ENCODE measurements at places on chromosomes 3 and 15.
A peak's percentile ranks its signal among the peaks of the same experiment; 100 is the strongest.

DNA sequence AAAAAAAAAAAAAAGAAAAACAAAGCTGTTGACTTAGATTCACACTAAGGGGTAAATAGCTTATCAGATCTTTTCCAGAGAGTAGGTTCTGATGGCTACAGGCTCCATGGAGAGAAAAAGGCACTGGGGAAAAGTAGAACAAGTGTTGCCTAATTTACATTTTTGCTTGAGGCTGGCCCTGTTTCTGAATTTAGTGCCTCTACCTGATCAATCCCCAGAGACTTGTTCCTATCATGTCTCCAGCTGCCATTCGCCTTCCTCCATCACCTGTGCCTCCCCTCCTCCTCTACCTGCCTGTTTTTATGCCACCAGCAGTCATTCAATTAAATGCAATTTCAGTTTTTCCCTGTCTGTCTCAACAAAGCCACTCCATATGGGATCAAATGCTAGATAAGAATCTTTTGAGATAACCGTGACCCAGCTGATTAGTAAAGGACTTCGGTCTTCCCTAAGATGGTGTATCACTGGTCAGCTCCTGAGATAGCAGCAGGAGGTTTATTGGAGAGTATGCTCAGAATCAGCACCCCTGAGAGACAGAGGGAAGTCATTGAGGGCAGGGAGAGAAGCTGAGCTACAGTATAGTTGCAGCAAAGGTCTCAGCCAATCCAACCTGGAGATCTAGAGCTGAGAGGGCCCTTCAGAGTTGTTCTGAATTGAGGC is 88.1 kb upstream of the GADL1 start:
- H3K27me3 ChIP-seq, result no peaks in the 10 kb centered on the region
- no peaks in the 10 kb centered on the region for H3K4me1 ChIP-seq
- DNase-seq, result no peak
- no peaks in the 10 kb centered on the region for H3K36me3 ChIP-seq

- peaks cover 1% of the 10 kb centered on the region for H3K4me1 ChIP-seq
- no peak overlapping the region for H3K27ac ChIP-seq
- DNase-seq, result peak; percentile 85
- H3K36me3 ChIP-seq, result no peaks in the 10 kb centered on the region
Measured at GRCh38 chr3:53845103-53845880, 927 bp downstream of the CHDH start.

- no peaks in the 10 kb centered on the region for H3K27me3 ChIP-seq
- no peaks in the 10 kb centered on the region for H3K4me1 ChIP-seq
- no peak overlapping the region for H3K4me3 ChIP-seq
- DNase-seq, result no peak
- no peak overlapping the region for H3K27ac ChIP-seq
Measured at GRCh38 chr15:29476503-29477080, 207.0 kb upstream of the NSMCE3 start.

DNA sequence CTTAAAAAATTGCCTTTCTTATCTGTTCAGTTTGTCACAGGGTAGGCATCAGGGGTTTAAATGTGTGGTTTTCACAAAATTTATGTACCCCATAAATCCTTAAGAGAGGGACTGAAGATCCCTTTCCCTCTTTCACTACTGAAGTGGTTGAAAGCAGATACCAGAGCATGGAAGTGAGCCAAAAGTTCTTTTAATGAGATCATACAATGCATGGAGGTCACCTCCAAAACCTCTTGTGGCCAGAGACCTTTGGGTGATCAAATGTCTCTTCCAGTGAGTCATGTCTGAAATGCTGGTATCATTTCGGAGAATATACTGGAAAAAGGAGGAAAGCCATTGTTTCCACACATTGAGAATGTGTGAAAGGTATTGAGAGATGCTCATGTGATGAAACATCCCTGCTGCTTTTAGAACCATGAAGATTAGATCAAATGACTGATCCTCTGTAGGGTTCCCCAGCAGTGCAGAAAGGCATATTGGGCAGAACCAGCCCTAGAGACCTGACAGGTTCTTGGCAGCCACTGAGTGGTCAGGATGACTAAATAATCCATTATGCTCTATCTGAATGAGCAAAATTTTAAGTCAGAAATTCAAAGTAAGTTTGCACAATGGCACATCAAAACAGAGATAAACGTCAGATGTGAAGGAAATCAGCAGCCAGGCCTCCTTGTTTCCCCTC is 165.8 kb upstream of the SLC2A2 start:
- DNase-seq, result no peak
- no peaks in the 10 kb centered on the region for H3K4me1 ChIP-seq
- H3K27me3 ChIP-seq, result no peaks in the 10 kb centered on the region
- no peak overlapping the region for H3K27ac ChIP-seq
- no peaks in the 10 kb centered on the region for H3K36me3 ChIP-seq

DNA sequence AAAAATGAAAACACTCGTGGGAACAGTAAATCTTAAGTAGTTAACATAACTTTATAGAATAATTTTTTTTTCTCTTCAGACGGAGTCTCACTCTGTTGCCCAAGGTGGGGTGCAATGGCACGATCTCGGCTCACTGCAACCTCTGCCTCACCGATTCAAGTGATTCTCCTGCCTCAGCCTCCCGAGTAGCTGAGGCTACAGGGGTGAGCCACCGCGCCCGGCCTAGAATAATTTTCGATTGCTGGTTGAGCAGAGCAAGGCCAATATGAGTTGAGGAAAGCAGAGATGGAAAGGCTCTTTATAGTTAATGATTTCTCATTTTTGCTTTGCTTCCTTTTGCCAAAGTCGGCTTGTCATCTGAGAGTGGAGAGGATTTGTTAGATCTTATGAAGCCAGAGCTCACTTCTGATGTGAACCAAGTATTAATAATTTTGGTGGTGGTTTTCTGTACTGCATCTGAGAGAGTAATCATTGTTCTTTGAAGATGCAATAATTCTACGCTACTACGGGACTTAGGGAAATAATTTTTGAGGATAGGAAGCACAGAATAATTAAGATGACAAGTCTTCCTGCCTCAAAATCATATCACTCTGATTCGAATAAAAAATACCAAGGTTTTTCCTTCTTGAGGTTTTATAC is 1.6 kb upstream of the GOLM2 start:
- H3K36me3 ChIP-seq, result no peaks in the 10 kb centered on the region
- H3K4me3 ChIP-seq, result no peak overlapping the region
- no peak overlapping the region for H3K27ac ChIP-seq
- H3K4me1 ChIP-seq, result no peaks in the 10 kb centered on the region

DNA sequence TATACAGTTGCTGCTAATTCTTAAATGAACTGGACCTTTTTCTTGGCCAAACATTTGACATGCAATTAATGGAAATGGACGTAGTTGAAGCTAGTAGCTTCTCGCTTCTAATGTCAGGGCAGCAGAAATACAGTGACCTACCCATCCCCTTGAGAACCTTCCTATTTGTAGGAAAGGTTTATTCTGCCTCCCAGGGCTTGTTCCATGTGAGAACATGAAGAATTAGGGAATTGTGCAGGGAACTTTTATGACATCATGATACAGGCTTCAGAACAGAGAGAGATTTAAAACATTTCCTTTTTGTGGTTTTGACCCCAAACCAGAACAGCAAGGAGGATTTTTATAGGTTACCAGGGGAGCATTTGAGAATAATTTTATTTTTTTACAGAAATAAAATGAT is 406.6 kb upstream of the PPP2R3A start:
- no peaks in the 10 kb centered on the region for H3K27me3 ChIP-seq
- H3K36me3 ChIP-seq, result no peaks in the 10 kb centered on the region
- no peak overlapping the region for H3K27ac ChIP-seq
- no peaks in the 10 kb centered on the region for H3K4me1 ChIP-seq
- DNase-seq, result no peak

DNA sequence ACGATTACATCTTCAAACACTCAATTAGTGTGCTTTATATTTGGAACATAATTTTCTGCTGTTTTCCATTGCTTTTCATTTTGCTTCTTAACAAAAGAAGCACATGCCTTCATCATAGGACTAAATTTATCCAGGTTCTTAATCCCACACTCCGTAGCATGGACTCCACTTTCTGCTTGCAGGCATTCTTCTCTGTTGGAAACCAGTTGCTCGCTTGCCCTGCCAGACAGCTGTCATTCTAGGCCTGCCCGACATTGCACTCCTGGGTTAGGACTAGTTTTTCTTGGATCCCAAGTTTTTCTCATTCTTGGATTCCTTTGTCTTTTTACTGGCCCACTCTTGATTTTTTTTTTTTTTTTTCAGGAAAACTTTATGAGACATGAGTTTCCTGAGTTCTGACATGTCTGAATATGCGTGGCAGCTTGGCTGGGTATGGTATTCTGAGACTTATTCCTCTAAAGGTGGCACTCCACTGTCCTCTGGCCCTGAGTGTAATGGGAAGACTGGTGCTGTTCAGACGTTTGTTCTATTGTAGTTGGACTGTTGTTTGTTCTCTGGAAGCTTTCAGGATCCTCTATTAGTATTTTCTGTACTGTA is 6.3 kb upstream of the ATP1B3 start:
- H3K4me3 ChIP-seq, result no peak overlapping the region
- DNase-seq, result no peak
- no peaks in the 10 kb centered on the region for H3K4me1 ChIP-seq

GRCh38 chr3:187744169-187745151 is 808 bp downstream of the BCL6 start:
- H3K4me1 ChIP-seq, result no peaks in the 10 kb centered on the region
- no peaks in the 10 kb centered on the region for H3K27me3 ChIP-seq
- H3K4me3 ChIP-seq, result peak overlapping the region; percentile 84
- no peaks in the 10 kb centered on the region for H3K36me3 ChIP-seq
- peak overlapping the region; percentile 99 for H3K27ac ChIP-seq

- H3K27me3 ChIP-seq, result no peaks in the 10 kb centered on the region
- no peak overlapping the region for H3K4me3 ChIP-seq
- no peak overlapping the region for H3K27ac ChIP-seq
- H3K36me3 ChIP-seq, result peaks cover 4% of the 10 kb centered on the region
- H3K4me1 ChIP-seq, result no peaks in the 10 kb centered on the region
Measured at GRCh38 chr15:51718219-51718618, 19.2 kb downstream of the LYSMD2 start.

- H3K4me3 ChIP-seq, result no peak overlapping the region
- no peak for DNase-seq
- peak overlapping the region; percentile 79 for H3K27ac ChIP-seq
- H3K27me3 ChIP-seq, result no peaks in the 10 kb centered on the region
- H3K36me3 ChIP-seq, result no peaks in the 10 kb centered on the region
- H3K4me1 ChIP-seq, result no peaks in the 10 kb centered on the region
Measured at GRCh38 chr3:110413807-110414748, 657.5 kb upstream of the NECTIN3 start.

- no peaks in the 10 kb centered on the region for H3K36me3 ChIP-seq
- H3K27me3 ChIP-seq, result no peaks in the 10 kb centered on the region
- H3K4me1 ChIP-seq, result peaks cover 3% of the 10 kb centered on the region
- no peak overlapping the region for H3K4me3 ChIP-seq
- no peak for DNase-seq
Measured at GRCh38 chr3:156383441-156384025, 171.4 kb downstream of the SSR3 start.

- no peak overlapping the region for H3K27ac ChIP-seq
- no peaks in the 10 kb centered on the region for H3K27me3 ChIP-seq
- H3K4me1 ChIP-seq, result no peaks in the 10 kb centered on the region
- no peak overlapping the region for H3K4me3 ChIP-seq
- H3K36me3 ChIP-seq, result no peaks in the 10 kb centered on the region
Measured at GRCh38 chr15:75827691-75828090, 15.6 kb upstream of the UBE2Q2 start.

DNA sequence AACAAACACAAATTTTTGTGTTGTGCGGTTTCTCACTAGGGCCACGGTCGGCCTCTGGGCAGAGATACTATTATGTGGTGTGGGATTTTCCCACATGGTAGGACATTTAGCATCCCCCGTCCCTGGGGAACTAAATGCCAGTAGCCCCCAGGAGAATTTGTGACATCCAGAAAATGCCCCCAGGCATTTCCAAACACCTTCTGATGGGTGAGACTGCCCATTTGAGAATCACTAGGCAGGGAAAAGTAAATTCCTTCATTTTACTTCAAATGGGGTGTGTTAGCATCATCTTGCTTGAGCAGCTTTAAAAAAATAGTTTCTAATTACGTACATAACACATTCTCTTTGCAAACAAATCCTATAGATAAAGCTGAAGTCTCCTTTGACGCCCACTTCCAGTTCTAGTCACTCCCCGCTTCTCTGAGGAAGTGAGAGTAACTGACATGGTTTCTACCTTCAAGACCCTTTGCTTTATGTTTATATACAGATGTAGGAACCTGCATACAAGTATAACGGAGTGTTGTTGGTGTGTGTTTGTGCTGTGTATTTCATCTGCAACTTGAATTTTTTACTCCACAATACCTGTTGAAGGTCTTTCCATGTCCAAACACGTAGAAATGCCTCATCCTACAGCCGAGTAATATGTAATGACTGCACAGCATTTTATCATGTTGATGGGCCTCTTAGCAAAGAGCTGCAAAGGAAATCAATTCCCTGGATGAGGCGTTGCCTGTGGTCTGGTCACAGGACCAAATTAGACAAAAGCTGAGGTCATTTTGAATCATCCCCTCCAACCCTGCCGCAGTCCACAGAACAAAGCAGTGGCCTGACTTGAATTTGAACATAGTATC is 31.4 kb upstream of the ZBTB38 start:
- no peaks in the 10 kb centered on the region for H3K36me3 ChIP-seq
- H3K4me1 ChIP-seq, result no peaks in the 10 kb centered on the region
- no peak overlapping the region for H3K4me3 ChIP-seq
- no peaks in the 10 kb centered on the region for H3K27me3 ChIP-seq

GRCh38 chr3:33372218-33373081 is 67.8 kb downstream of the UBP1 start:
- no peaks in the 10 kb centered on the region for H3K4me1 ChIP-seq
- H3K27me3 ChIP-seq, result no peaks in the 10 kb centered on the region
- no peak overlapping the region for H3K4me3 ChIP-seq
- DNase-seq, result no peak
- no peaks in the 10 kb centered on the region for H3K36me3 ChIP-seq

DNA sequence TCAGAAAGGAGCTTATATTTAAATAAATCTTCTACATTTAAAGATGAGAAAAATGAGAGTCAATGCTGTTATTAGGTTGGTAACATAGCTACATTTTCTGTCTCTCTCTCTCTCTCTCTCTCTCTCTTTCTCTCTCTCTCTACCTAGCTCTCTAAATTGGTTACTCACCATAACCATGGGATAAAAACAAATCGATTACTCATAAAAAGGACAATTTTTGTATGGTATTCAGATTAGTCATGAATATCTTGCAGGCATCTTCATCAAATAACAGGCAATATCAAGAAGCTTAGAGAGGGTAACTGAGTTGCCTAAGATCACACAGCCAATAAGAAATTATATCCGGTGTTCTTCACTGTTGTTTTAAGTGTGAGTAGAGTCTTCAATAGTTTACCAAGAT is 81.8 kb upstream of the ALCAM start:
- H3K36me3 ChIP-seq, result no peaks in the 10 kb centered on the region
- no peak for DNase-seq
- no peak overlapping the region for H3K27ac ChIP-seq

- H3K36me3 ChIP-seq, result no peaks in the 10 kb centered on the region
- peak overlapping the region; percentile 54 for H3K27ac ChIP-seq
- H3K4me1 ChIP-seq, result peaks cover 7% of the 10 kb centered on the region
- no peak for DNase-seq
- H3K27me3 ChIP-seq, result no peaks in the 10 kb centered on the region
- peak overlapping the region; percentile 84 for H3K4me3 ChIP-seq
Measured at GRCh38 chr15:73051391-73051806, 864 bp upstream of the NEO1 start.

GRCh38 chr3:192364316-192364715 is 363.0 kb downstream of the FGF12 start:
- no peaks in the 10 kb centered on the region for H3K36me3 ChIP-seq
- no peaks in the 10 kb centered on the region for H3K4me1 ChIP-seq
- DNase-seq, result no peak
- H3K27ac ChIP-seq, result no peak overlapping the region
